ENCODE measurements at places on chromosomes 11 and 22.

DNA sequence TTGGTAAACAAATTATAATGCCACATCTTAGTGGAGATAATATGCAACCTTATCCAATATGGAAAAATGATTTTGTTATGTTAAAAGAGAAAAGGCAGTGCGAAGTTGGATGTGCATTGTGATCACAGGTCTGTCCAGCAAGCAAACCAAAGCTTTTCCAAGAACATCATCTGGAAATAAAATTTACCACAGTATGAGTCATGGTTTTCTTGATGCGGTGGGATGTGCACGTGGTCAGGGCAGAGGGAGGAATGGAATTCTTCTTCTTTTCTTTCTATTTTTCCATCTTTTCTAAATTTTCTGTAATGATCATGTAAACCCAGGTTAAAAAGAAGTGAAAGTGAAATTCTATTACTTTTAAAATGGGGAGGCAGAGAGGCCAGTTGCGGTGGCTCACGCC lies 169.8 kb downstream of the C11orf91 start:
- no peak for DNase-seq

GRCh38 chr11:126026579-126026978 lies 36.1 kb downstream of the CDON start:
- no peak for DNase-seq

GRCh38 chr11:129846508-129847335 lies 31.1 kb downstream of the TMEM45B start:
- DNase-seq: no peak

DNA sequence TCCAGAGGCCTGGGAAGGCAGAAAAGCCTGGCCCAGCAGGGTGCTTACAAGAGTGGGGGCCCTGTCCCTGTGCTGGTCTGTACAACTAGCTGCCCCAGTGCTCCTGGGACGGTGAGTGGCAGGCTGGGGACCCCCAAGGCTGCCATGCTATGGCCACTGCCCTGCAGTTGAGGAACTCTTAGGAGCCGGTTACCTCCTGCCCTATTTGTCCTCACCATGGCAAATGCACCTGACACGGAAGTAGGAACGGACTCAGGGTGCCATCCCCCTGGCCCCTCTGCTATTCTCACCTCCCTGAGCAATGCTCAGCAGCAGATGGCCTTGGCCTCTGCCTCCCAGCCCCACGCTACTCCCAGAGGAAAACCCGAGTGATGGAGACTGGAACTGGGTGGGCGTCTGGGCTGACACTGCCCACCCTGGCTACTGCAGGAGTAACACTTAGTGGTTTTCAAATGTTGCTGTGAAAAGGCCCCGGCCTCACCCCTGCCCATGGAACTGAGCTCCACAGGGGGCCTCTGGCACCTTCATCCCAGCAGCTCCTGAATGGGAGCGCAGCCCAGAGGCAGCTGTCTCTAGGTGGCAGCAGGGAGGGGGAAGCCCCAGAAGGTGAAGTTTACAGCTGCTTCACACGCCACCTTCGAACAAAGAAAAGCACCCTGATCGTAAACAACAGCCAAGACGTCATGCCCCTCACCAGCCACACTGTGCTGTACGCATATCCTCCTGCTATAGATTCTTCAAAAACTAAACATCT lies 105.3 kb downstream of the CTTN start:
- no peak for DNase-seq
